ENCODE measurements at places on chromosomes 2 and 18. TPM values are rescaled to one million over a fixed set of nuclear protein-coding genes. Genes with fewer than 3 reads are reported as not detected.

DNA sequence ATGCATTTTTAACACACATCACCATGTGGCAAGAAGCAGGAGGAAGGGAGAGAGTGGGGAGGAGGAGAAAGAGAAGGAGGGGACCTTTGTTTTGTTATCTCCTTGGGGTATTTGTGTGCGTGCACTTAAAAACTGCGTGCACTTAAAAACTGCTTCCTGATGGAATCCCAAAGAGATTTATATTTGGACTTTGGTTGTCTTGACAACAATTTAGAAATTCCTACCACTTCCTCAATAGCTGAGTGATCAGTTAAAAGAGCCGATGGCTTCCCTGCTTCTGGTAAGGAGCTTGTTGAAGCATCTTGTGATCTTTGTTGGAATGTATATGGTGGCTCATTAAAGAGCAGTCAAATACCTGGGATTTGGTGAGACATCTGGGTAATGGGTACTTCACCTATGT, 4.5 kb downstream of the RAB31 start:
- peaks cover 10% of the 10 kb centered on the region for H3K27me3 ChIP-seq
- no peak for DNase-seq
- H3K4me1 ChIP-seq, result peaks cover 5% of the 10 kb centered on the region
- no peak overlapping the region for H3K27ac ChIP-seq

CAPN10 gene
- 47.8 TPM for total RNA-seq

GRCh38 chr2:23478087-23478932, 93.3 kb downstream of the KLHL29 start:
- no peak for DNase-seq
- H3K4me1 ChIP-seq, result no peaks in the 10 kb centered on the region
- H3K36me3 ChIP-seq, result no peaks in the 10 kb centered on the region
- no peaks in the 10 kb centered on the region for H3K27me3 ChIP-seq

APLF gene
- 0.96 TPM for total RNA-seq

IL18RAP gene
- 0.42 TPM for total RNA-seq

All from colonic mucosa (tissue), 4 donors.